ENCODE measurements at places on chromosomes 3 and 15. TPM values are rescaled to one million over a fixed set of nuclear protein-coding genes. Genes with fewer than 3 reads are reported as not detected.

DNA sequence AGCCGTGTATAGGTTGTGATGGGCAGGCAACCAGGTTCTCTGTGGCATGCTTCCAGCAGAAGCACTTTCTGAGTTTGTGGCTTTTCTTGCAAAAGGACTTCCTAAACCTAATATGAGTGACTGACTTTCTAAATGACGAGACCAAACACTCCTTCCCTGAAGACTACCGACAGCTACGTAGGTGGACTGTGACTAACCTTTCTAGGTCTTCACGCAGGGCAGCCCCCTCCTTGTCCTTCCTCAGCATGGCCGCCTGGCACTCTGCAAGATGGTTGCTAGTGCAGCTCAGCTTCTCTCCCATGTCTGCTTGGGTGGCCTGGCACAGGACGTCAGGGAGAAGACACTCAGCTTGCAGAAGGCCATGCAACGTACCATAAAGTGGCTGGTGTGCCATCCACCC lies 20.9 kb downstream of the CXCR6 start:
- no peak for DNase-seq

DNA sequence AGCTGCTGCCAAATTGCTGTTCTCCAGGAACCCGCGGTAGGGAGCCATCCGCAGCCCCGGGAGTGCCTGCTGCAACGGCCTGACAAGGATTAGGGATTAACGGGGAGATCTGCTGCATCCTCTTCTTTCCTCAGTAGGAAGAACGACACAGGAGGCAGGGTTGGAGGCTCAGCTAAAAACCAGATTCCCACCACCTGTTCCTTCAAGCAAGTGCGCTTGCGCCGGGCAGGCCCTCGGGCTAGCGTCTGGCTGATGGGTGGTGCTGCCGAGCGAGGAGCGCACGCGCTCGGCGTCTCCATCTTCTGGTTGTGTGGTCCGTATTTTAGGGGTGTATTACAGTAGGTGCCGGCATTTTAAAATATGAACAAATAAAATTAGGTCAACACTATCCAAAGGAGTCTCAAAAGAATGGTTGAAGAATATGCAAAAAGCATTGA lies 25.4 kb upstream of the SLC25A26 start:
- DNase-seq = no peak

DNA sequence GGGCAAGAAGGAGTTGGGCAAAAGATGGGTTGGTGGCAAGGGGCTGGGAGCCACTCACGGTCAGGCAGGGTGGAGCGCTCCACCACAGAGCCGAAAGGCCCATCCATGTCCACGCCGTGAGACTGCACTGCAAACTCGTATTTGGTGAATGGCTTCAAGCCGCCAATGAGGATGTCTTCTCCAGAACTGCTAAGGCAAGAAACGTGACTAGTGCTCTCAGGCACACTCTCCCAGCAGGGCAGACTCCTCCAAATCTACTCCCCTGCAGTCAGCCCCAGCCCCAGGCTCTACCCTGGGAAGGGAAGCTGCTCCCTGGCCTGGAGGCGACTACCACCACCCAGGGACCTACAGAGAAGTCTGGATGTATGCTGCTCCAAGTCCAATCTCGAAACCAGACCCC lies 11.4 kb upstream of the IGDCC3 start:
- no peak for DNase-seq

DNA sequence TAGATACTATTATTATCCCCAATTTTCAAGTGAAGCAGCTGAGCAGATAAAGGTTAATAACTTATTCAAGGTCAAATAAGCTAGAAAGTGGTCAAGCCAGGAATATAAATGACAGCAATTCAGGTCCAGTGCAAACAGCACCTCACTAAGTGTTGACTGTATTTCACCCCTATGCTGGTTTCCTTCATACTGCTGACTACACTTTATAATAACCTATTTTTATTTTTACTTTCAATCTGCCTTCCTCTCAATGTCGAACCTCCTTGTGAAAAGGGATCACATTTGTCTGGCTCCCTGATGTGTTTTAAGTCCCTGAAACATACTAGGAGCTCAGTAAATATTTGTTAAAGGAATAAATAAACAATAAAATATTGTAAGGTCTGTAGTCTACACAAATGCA lies 146.1 kb downstream of the NAALADL2 start:
- DNase-seq = no peak

DNA sequence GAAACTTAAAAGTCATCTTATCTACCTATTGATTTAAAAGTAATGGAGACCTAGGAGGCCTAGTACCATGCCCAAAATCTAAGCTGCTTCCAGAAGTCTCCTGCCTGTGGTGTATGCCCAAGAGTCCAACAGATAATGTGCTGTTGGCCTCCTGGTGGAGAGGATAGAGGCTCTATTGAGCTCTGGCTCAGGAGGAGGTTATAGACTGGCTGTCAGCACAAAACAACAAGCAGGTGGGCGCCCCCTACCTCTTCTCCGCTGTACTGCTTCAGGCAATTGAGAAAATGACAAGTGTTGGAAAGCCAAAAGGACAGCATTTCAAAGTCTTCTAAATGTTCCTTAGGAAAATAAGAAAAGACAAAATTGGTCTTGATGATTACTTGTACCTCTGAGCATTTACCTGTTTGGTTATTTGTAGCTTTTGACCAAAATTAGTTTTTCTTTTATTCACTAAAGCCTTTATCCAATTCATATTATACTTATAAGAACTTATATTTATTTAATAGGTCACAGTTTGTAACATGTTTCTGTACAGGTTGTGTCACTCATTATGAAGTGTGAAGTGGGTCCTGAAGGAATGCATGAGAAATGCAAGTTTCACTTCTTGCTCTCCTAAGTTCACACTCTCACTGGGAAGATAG lies 17.2 kb upstream of the GNB5 start:
- peak; percentile 72 for DNase-seq

DNA sequence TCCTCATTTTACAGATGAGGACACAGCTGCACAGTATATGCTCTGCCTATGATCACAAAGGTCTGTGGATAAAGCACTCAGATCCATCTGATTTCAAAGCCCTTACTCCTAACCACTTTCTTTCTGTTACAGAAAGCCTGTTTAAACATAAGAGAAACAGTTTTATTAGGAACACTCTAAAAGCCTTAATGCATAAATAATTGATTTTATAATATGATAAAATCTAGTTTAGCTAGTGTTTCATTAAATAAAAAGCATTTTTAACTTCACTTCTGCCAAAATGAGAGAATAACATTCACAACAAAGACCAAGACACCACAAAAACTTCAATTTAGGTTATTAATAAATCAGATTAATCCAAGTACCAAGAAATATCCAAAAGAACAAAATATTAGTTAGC lies 21.4 kb downstream of the SNX4 start:
- no peak for DNase-seq

DNA sequence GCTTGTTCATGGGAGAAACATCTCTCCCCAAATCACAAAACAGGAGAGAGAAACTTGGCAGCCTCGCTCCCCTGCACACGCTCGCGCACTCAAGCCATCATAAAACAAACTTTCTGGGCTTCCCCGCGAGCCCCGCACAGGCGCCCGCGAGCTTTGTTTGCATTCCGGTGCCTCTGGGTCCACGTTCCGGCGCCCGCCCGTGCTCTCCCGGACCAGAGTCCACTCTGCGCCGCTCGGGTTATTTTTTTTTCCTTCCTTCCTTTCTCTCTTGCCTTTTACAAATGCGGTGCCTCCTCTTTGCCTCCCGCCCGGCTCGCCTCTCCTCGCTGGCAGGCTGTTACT lies 363 bp downstream of the MAGI1 start:
- no peak for DNase-seq

Gene EDC3
- 22.2 TPM for polyA plus RNA-seq
